CD4-positive, alpha-beta T cell treated with Interleukin-2 at 100 ng/mL for 4 hours (primary cell): ENCODE measurements at places on chromosomes 3 and 15.

DNA sequence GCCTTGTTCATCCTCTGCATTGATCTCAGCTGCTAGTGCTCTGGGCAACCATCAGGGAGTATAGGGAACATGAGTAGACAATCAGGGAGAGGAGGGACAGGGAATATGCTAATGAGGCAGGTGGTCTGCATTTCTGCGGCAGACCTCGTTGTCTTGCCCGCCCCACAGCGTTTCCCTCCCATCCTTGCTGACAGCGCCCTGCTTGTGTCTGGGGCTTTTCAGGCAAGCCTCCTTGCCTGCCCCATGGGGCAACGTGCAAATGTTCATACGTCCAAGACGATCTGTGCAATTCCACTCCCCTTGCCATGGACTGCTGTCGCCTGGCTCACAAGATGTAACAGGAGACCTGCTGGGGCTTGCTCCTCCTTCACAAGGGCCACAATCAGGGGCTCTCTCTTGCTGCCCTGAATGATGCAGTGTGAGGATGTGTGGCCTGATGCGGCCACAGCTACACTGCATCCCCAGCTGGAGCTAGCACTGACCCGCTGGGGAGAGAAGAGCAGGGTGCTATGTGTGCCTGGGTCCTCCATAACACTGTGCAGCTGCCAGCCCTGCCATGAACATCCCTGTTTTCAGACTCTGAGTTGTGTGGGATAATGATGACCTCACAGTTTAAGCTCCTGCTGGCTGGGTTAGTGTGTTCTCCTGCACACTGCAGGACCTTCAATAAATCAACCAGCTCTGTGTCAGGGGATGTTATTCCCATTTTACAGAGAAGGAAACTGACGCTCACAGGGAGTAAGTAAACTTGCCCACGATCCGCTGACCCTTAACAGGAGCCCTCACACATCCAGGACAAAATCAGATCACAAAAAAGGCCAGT, 211.3 kb downstream of the KLF13 start:
- DNase-seq: no peak

GRCh38 chr15:90064911-90065681, 37.2 kb downstream of the IDH2 start:
- DNase-seq: no peak

GRCh38 chr3:73026111-73026759, 29.6 kb downstream of the PPP4R2 start:
- no peak for DNase-seq

DNA sequence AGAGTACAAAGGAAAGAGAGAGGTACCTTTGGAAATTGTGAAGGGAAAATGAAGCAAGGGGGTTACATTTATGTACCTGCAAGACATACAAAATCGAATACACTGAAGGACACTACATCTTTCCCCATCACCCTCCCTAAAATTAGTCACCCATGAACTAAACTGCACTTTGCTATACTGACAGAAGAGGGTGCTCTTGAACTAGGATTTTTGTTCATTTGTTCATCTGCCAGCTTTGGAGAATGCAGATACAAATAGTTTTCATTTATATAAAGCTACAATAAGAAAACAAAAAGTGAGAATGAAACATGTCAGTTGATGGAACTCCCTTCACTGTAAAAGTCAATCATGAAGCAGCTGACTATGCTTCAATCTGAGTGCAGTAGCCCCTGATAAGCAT, 55.7 kb downstream of the PCCB start:
- DNase-seq: no peak

GRCh38 chr3:141125351-141125750, 74.2 kb downstream of the SPSB4 start:
- DNase-seq: no peak

DNA sequence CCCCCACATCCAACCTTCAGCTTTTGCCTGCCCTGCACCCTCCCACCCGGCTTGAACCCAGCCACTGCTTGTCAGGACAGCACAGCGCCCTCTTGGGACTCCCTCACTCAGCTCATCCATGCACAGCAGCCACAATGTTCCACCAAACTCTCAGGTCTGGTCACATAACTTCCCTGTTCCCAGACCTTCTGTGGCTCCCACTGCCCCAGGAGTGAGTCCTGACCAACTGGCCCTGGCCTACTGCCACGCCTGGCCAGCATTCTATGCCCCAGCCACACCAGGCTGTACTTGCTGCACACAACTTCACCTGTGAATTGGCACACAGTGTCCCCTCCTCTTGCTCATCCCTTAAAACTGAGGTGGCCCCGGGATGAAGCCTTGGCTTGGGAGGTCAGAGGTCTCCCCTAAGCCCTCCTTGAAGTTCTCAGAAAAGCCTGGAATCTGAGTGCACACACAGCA, 21.0 kb downstream of the PLXNB1 start:
- no peak for DNase-seq

DNA sequence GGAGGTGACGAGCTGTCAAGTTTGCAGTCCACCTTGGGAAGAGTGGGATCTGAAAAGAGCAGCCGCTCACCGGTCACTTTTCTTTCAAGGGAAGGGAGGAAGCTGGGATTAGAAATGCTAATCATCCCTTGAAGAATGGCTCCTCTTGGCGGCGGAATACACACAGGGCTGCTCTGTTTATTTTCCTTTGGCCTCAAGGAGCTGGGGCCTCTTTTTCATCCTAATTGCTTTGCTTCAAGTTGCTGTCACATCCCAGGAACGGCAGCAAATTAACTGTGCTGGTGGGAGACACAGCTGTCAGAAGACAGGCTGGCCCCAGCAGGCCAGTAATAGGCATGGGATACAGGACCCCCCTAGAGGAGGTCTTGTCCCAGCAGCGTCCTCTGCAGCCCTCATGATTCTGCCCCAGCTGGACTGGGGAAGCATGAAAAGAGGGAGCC, 6.7 kb downstream of the KBTBD13 start:
- no peak for DNase-seq

GRCh38 chr3:40511031-40511718, 5.3 kb downstream of the ZNF620 start:
- DNase-seq: no peak

- DNase-seq: no peak
Measured at GRCh38 chr15:65982627-65983322, 113.5 kb downstream of the RAB11A start.

- DNase-seq: peak; percentile 82
Measured at GRCh38 chr15:85689729-85690128, 105.0 kb downstream of the KLHL25 start.

GRCh38 chr3:177279118-177279815, 82.0 kb upstream of the TBL1XR1 start:
- no peak for DNase-seq

DNA sequence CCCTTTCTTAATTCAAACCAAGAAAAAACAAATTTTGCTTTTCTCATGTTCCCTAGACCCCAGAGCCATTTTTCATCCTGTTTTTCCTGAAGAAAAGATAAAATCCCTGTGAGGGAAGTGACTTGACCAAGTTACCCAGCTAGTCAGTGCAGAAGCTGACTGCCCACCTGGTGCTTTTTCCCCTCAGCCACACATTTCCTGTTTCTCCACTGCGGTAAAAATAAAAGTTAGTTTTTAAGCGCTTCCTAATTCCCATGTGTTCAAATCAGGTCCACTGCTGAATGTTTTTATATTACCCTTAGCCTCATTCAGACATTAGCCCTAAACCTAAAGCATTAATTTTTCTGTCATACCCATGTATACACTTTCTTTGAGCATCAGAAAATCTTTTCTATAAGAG, 26.1 kb downstream of the PPP2R3A start:
- DNase-seq: no peak

DNA sequence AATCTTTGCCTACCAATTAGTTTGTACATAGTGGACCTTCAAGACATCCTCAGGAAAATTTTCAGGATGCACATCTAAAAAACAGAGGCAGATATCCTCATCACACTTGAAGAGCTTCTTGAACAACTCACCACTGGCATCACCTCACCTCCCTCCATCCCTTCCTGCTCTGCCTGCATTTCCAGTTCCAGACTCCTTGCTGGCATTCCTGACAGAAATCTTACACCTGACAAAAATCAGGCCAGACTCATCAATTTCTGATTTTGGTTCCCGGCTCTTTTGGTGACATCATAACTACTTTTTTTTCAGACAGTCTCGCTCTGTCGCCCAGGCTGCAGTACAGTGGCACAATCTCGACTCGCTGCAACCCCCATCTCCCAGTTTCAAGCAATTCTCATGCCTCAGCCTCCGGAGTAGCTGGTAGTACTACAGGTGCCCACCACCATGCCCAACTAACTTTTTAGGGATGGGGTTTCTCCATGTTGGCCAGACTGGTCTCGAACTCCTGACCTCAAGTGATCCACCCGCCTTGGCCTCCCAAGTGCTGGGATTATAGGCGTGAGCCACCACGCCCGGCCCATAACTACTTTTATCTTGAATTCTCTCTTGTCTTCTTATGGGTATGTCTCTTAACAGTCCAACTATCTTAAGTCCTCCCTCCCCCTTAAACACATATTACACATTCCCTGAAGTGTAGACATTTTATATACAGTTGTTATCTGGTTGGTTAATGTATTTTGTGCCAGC, 216.6 kb upstream of the IL12A start:
- no peak for DNase-seq

DNA sequence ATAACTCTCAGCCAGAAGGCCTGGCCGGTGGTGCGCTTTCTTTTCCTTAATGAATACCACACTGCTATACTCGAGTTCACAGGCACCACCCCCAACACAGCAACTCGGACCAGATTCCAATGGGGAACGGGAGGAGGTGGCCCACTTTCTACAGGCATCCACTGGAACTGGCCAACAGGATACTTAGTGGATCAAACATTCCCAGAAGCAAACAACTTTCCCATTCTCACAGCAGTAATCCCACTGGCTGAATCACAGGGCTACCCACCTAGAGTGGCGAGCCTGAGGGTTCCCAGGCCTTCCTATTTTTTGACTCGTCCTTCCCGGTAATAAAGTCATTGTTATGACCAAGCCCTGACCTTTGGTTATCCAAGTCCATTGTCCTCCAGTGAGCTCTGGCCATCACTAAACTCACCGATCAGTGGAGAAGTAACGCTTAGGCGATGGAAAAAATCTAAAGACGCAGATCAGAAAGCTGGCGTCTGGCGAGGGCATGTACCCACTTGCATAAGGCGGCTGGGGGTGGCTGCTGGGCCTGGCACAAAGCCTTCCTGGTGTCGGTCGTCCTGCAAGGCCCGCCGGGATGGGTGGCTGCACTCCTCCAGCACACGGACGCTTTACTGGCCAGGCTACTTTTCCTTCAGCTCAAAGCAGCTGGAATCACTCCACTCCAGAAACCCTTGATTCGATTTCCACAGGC, 1.2 kb downstream of the EOGT start:
- no peak for DNase-seq

DNA sequence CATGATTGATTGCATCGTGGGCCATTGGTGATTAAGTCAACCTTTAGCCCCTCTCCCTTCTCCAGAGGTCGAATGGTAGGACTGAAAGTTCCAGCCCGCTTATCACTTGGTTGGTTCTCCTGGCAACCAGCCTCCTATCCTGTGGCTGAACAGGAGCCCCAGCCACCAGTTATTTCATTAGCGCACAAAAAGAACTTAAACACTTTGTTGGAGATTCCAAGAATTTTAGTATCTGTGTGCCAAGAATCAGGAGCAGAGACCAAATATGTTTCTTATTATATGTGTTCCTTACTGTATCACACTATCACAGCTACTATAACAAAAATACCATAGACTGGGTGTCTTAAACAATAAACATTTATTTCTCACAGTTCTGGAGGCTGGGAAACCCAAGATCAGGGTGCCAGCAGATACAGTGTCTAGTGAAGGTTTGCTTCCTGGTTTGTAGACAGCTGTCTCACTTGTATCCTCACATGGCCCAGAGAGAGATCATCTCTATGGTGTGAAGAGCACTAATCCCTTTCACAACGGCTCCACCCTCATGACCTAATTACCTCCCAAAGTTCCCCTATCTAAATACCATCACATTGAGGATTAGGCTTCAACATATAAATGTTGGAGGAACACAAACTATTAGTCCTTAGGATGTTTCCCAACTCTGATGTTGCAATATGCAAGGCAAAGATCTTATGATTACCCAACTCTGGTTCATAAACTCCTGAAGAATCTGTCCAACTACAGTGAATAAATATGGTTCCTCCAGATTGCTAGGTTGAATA, 30.5 kb upstream of the APH1B start:
- DNase-seq: no peak

GRCh38 chr15:77866186-77866585, 211.3 kb downstream of the TBC1D2B start:
- no peak for DNase-seq

- DNase-seq: no peak
Measured at GRCh38 chr15:74027688-74028087, 33.2 kb downstream of the PML start.

DNA sequence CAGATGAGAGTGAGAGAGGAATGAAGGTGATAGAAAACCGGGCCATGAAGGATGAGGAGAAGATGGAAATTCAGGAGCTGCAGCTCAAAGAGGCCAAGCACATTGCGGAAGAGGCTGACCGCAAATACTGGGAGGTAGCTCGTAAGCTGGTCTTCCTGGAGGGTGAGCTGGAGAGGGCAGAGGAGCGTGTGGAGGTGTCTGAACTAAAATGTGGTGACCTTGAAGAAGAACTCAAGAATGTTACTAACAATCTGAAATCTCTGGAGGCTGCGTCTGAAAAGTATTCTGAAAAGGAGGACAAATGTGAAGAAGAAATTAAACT, 88.9 kb downstream of the EOMES start:
- no peak for DNase-seq

DNA sequence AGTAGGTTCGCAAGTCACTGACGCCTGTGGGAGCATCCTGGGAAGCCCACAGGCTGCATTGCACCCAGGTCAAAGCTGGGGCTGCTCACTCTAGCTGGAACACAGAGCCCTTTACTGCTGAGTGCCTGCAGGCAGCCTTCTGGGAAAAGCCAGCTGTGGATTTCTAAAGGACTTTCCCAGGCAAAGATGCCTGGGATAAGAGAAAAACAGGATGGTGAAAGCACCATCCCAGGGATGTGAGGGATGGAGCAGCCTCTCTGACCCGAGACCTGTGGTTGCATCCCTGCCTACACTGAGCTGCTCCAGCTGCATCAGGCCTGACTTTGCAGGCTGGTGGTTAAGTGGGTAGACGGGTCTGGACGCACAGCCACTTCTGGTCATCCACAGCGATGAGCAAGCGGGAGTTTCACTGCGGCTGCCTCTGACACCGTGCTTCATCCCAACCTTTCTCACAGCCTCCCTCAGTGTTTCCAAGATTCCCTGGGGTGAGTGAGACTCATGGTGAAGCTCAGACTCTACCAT, 52.5 kb upstream of the AMOTL2 start:
- DNase-seq: no peak

DNA sequence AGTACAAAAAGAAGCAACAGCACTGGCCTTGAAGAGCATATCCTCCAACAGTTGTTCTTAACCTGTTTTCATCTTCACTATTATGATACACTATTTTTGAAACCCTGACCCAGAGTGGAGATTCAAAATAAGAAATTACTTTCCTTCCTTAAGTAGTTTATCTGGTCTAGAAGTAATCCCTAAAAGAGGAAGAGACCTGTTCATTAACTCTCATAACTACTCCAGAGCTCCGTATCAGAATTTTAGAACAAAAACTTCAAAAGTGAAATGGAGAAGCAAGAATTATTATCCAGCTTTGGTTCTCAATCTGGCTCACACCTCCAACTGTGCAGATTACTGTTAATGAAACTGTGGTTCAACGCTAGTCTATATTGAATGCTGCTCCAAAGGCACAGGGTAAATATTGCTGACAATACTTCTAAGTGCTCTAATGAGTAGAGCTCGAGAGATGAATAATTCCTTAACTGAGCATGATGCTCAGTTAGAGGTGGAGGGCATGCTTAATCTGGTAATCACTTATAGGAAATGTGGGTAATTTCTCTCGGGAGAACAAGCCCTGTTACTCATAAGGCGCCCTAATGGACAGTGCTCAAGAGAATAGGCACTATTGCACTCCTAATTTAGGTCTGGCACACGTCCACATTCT, 5.2 kb downstream of the LCMT2 start:
- no peak for DNase-seq
